HCT116 (cell line): ENCODE measurements at places on chromosomes 3 and 15. TPM values are rescaled to one million over a fixed set of nuclear protein-coding genes. Genes with fewer than 3 reads are reported as not detected.

DNA sequence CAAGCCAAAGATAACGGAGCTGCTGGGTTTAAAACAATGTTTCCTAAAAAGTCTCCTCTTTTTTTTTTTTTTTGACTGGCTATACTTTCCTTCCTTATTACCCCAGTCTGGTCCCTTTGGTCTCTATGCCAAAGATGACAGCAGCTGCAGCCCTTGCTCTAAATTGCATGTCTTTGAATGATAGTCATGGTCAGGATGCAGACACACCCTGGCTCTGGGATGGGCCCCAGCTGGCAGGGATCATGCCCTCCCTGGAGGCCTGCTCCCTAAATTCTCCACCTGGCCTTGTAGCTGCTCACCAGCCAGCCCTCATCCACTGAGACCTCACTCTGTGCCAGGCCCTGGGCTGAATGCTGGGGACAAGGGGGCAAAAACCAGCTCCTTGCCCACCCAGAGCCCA, 95.8 kb downstream of the MESD start:
- no peak for DNase-seq

DNA sequence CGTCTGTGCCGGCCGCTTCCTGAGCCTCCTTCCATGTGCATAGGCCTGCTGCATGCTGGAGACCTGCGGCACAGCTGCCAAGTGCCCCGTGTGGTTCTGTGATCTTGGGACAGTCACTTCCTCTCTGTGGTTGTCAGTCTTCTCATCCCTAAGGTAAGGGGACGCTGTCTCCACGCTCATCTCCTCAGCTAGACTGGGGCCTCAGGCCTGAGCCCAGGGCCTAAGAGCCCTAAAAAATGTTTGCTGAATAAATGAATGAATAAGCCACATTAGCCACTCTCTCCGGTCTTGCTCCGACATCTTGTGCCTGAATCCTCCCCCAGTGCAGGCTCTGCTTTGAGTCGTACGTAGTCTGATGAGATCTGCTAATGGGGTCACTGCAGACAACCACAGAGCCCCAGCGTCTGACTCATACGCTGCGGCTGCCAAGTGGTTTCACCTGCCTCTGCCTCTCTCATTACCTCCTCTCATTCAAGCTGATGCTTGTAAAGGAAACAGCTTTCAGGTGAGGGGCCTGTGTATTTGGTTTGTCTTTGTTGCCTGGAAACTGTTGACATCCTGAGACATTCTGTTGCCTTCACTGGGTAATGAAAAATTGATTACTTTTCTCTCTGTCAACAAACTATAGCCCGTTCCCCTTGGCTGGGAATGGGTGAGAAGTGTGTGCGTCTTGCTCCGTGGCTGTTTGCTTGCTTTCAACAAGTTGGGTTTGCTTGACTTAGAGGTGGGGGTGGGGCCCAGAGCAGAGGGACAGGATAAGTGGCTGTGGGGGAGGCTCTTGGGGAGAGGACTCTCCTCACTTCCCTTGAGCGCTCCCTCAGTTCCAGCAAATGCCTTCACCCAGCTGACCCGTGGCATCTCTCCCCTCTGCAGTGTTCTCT, 15.9 kb downstream of the RPLP1 start:
- DNase-seq = no peak

- DNase-seq = peak; percentile 54
These were observed at the start of gene HACD3 for GRCh38 chr15:65530318-65531111. HACD3 (plus strand) TSS chr15:65530463; CDS start chr15:65530632, 169 bp downstream.

DNA sequence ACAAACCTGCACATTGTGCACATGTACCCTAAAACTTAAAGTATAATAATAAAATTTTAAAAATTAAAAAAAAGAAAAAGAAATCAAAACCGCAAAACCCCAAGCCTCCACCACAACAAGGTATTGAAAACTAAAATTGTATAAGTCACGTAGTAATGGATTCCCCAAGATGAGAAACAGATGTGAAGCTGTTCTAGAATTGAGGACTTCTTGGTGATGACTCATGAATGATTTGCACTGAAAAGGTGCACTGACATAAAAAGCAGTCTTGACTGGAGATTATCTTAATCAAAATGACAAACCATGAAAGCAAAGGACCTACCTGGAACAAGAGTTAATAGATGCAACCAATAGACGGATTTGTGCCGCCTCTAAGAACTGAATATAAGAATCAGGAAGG, 225.8 kb downstream of the MYRIP start:
- DNase-seq = no peak

GRCh38 chr3:194376241-194376560, 6.7 kb upstream of the LRRC15 start:
- no peak for DNase-seq

DNA sequence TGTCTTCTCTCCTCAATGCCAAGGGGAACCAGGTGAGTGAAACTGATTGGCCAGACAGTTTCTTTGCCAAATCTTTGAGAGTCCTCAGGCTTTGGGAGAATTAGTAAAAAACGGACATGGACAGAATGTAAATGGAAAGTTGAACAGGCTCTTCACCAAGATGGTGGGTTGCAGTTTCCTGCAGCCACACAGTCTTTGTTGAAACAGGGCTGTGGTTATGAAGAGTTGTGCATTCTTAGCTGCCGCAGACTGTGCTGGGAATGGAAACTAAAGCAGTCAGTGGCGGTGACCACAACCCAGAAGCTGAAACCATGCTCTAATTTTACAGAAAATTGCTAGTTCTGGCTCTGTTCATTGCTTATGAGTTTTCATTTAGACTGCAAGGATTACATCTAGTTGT, 42.1 kb upstream of the TASOR start:
- no peak for DNase-seq

- DNase-seq = no peak
These were observed 78.5 kb upstream of the DLG1 start for GRCh38 chr3:197376735-197377555.

The DNAH1 gene
- 5.5 TPM for total RNA-seq
